ENCODE measurements at places on chromosomes 2 and 18. TPM values are rescaled to one million over a fixed set of nuclear protein-coding genes. Genes with fewer than 3 reads are reported as not detected.
A peak's percentile ranks its signal among the peaks of the same experiment; 100 is the strongest.

DNA sequence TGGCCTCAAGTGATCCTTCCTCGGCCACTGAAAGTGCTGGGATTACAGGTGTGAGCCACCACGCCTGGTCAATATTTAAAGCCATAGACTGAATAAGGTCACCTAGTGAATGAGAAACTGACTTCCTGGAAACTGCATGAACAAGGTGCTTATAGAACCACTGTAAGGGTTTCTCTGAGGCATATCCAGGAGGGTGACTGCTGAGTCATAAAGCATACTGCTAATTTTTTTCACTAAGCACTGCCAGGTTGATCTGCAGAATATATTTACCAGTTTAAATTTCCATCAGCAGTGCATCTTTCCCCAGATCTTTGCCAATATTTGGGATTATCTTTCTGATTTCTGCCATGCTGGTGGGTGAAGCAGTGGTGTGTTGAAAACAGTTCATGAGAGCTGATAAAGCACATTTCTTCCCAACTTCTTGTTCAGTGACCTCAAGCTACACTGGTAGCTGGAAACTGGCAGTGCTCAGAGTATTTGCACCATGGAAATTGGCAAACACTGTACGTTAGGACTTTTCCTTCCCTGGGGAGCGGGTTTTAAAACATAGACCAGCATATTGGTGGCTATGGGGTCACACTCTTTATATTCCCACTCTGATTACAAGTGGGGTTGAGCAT is 4.2 kb upstream of the CLIP4 start:
- no peak for DNase-seq

- peak; percentile 12 for DNase-seq
Observed at GRCh38 chr18:48917579-48918517, 32.9 kb downstream of the SMAD7 start.

GRCh38 chr2:167640096-167640495 is 607.3 kb downstream of the STK39 start:
- no peak for DNase-seq

DNA sequence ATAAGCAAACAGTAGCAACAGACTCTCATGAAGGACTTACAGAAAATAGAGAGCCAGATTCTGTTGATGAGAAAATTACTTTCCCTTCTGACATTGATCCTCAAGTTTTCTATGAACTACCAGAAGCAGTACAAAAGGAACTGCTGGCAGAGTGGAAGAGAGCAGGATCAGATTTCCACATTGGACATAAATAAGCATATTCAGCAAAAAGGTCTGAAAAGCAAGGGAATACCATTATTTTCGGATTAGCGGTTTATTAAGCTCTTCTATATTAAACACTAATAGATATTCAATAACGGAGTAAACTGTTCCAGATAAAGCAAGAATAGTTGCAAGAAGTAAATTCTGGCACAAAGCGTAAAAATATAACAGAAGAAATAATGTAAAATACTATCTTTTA is 25.0 kb downstream of the POLI start:
- no peak for DNase-seq

DNA sequence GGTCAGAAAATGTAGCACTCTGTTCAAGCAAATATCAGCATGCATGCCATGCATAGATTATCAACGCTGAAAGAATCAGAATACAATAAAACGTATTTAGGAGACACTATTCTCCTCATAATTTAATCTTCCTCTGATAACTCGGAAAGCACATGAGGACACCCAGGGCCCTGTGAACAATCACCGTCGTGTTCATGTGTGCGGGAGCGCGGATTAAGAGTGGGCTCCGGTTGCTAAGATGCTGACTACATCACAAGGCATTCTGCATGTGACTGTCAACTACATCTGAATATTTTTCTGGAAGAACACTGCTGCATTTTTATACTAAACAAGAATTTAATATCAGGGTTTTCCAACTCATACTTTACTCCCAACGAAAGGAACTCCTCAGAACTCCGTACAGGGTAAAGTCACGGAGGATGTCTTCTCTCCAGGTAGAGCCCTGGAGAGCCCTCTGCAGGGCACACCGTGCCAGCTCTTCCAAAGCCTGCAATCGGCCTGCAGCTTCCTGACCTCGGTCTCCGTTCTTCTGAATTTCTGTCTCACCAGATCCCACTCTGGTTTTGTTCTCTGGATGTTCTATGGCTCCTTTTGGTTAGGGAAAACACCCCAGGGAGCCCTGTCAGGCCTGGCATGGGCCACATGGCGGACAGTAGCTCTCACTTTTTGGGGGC is 59.6 kb downstream of the ZNF516 start:
- DNase-seq, result no peak

DNA sequence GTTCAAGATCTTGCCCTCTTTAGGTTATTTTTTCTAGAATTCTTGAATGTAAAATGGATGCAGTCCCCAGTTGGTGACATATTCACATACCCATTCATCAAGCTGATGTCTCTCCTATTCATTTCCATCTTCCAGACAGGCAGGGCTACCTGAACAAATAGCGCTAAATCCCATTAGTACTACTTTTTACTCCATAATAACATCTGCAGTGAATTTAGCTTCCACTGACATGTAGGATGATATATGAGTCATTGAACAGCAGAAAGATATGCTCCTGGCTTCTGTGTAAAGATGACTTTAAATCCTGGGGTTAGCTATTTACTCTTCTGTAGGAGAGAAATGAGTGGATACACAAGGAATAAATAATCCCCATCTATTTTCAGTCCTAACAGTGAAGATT is 194.7 kb downstream of the RND3 start:
- no peak for DNase-seq

DNA sequence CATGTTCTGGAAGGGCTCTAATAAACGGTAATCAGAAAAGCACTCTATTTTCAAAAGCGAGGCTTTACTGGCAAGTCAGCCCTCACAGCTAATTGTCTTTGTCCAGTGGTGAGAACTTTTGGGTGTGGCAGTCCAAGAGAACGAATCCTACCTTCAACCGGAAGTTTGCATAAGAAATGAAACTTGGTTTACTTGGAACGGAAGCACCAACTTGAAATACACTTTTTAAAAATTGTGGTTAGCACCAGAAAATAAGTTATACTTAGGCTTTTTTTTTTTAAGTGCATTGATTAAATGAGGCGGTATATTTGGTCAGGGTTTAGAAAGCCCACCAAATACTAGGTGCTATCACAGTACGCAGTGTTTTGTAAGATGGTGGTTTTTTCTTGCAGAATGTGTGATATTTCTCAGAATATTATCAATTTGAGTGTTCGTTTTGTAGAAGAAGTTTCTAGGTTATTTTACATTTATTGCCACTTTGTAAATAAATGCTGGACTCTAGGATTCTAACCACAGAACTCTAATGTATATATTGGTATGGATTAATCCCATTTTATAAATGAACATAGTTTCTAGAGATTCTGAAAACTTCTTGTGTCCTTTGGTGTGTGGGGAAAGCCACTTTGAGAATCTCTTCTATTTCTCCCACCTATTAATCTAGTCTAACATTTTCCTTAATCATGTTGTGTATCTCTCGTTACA is 1.2 kb downstream of the MYL12A start:
- no peak for DNase-seq

DNA sequence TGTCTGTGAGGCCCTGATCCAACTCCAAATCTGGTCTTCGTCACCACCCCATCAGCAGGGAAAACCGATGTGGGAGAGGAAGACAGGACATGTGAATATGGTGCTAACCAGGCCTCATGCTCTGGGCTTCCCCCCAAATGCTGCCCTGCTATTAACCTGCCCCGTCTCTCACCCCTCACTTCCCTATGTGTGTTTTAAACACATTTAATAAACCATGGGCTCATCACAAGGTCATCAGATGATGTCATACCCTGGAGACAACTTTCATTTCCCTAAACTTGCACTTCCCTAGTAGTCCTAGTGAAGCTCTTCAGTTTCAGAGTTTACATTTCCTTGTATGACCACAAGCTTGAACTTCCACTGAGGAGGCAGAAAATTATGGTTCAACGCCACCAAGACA is 49.9 kb downstream of the CD8B2 start:
- no peak for DNase-seq

- no peak for DNase-seq
Observed at GRCh38 chr2:152696476-152696875, 20.8 kb downstream of the PRPF40A start.

DNA sequence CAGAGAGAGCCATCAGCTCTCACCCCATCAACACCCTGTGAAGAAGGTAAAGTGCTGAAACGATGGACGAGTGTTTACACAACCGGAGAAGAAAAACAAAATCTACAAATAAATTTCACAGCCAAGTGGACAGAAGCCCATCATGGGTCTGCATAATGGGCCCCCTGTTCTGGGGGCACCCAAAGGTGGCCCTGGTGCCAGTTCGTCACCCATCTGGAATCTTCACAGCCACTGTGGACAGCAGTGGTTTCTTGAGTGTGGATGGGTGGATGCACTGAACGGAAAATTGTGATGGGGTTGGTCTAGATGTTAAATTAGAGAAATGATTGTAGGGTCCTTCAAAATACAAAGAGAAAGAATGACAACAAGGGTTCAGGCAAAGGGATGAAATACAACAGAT is 38.8 kb downstream of the ANKMY1 start:
- DNase-seq, result no peak

- no peak for DNase-seq
Observed at GRCh38 chr2:217937446-217937845, 65.3 kb downstream of the TNS1 start.

GRCh38 chr2:130338793-130339345 is 3.8 kb upstream of the IMP4 start:
- DNase-seq, result no peak

GRCh38 chr2:126449677-126450076 is 206.3 kb upstream of the GYPC start:
- DNase-seq, result no peak

DNA sequence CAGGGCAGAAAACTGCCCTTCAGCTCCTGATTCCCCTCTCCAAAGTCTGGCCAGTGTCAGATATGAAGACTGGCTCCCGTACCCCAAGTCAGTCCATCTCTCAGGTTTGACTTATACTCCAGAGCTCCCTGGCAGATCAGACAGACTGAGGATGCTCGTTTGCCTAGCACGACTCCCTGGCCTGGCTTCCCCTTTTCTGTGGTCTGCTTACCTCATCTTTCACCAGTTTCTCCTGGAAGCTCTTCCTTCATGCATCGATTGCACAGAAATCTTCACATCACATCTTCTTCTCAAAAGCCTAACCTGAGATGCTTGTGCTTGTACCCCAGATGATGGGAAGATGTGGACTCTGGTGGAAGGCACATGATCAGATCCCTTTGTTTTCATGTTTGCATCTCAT is 387.9 kb upstream of the POU3F3 start:
- no peak for DNase-seq

GRCh38 chr2:54076586-54076985 is 38.8 kb upstream of the ACYP2 start:
- no peak for DNase-seq

GRCh38 chr18:45920367-45920766 is 46.8 kb downstream of the EPG5 start:
- DNase-seq, result peak; percentile 32

DNA sequence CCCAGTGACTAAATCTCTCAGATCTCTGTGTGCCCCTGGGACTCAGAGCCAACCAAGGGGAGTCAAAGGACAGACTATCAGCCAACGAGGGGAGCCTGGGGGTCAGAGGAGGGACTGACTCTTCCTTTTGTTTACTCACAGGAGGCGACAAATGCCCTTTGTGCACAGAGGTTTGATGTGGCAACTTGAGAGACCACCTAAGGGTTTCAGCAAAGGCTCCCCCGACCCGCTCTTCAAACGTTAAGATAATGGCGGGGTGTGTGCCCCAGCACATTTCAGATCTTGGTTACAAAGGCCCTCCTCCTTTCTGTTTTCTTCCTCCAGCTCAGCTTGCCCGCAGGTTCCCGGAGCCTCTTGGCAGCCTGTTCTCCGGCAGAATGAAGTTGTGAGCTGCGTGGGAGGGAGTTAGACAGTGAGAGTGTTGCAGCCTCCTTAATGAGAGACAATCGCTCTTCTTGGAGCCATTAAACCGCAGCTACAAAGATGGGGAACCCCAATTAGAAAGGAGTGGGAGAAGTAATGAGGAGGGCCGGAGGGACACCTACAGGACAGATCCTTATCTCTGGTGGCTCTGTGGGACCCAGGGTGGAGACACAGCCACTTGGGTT is 76.2 kb downstream of the KIAA2012 start:
- DNase-seq, result peak; percentile 78

DNA sequence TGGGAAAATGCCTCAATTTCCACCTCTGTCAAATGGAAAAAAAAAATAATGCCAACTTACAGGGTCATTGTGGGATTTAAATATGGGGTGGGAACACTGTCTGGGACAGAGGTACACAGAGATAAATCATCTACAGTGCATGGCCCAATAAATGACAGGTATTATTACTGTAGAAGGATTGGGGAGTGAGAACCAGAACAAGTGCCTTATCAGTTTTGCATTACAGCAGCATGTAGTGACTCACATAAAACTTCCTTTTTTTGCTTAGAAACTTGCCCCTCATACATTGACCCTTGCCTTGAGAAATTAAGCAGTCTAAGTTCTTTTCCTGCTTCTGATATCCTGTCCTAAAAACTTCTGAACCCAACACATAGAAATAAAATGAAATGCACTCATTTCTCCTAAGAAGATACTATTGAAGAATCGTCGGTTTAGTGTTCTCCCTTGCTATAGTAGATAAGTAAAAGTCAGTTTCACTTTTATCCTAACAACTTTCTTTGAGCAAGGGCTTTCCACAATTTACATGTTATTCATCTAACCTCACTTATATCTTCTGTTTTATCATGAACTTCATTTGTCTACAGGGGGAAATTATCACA is 121.0 kb upstream of the HAAO start:
- DNase-seq, result no peak

- DNase-seq, result no peak
Observed at GRCh38 chr18:31410716-31411483, 34.3 kb downstream of the DSG4 start.

GRCh38 chr18:13019301-13019700 is 28.1 kb downstream of the CEP192 start:
- no peak for DNase-seq

GRCh38 chr2:144014103-144014502 is 505.8 kb downstream of the ZEB2 start:
- no peak for DNase-seq

DNA sequence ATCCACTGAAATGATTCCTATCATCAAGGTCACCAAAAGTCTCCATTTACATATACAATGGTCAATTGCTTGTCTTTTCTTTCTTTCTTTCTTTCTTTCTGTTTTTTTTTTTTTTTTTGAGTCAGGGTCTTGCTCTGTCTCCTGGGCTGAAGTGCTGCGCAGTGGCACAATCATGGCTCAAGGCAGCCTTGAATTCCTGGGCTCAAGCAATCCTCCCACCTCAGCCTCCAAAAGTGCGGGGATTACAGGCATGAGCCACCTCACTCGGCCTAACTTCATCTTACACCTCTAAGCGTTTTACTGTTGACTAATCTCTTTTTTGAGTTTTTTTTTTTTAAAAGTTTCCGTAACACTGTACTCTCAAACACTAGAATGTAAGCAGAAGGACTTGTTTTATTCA is 867 bp downstream of the SF3B6 start:
- no peak for DNase-seq

- no peak for DNase-seq
Observed at GRCh38 chr2:120947982-120948661, 212.5 kb downstream of the GLI2 start.

- no peak for DNase-seq
Observed at GRCh38 chr2:33000986-33001385, 54.2 kb downstream of the LTBP1 start.

Gene KCNIP3
- 1.5 TPM for total RNA-seq

Gene PSME4
- total RNA-seq, result 20.0 TPM

Gene TXNDC2
- not detected for total RNA-seq

Gene SEPTIN10
- 52.8 TPM for total RNA-seq

Gene CRYBA2
- not detected for total RNA-seq

Gene EFEMP1
- total RNA-seq, result 513 TPM

Gene SP140
- 0.97 TPM for total RNA-seq

Gene GPC1
- 62.2 TPM for total RNA-seq

Gene UGT1A10
- not detected for total RNA-seq

Gene MARCHF4
- total RNA-seq, result 0.07 TPM

Gene ERICH2
- not detected for total RNA-seq

All from uterus (tissue), 4 donors.